ENCODE measurements at places on chromosomes 4 and X.

- DNase-seq, result no peak
Measured at GRCh38 chr4:168683595-168683994, 186.7 kb downstream of the PALLD start.

DNA sequence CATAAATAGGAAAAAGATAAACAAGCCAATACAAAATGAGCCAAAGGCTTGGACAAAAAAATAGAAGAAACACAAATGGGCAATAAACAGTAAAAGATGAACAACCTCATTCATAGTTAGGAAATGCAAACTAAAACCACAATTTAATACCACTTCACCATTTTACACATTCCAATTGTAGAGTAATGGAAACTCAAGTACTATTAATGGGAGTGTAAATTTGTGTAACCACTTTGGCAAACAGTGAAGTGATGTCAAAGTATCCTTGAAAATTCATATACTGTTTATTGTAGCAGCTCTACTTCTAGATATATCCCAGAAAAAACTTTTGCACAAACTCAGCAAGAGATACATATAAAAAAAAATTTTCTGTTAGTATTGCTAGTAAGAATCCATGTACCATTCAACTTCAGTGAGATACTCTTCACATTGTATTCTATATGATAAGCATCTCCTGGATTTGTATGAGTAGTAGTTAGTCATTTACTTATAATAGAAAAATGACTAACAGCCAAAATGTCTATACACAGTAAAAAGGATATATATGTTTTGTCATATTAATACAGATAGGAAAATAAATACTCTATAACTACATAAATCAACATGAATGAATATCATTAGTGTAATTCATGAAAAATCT, 229.8 kb downstream of the DKK2 start:
- no peak for DNase-seq

DNA sequence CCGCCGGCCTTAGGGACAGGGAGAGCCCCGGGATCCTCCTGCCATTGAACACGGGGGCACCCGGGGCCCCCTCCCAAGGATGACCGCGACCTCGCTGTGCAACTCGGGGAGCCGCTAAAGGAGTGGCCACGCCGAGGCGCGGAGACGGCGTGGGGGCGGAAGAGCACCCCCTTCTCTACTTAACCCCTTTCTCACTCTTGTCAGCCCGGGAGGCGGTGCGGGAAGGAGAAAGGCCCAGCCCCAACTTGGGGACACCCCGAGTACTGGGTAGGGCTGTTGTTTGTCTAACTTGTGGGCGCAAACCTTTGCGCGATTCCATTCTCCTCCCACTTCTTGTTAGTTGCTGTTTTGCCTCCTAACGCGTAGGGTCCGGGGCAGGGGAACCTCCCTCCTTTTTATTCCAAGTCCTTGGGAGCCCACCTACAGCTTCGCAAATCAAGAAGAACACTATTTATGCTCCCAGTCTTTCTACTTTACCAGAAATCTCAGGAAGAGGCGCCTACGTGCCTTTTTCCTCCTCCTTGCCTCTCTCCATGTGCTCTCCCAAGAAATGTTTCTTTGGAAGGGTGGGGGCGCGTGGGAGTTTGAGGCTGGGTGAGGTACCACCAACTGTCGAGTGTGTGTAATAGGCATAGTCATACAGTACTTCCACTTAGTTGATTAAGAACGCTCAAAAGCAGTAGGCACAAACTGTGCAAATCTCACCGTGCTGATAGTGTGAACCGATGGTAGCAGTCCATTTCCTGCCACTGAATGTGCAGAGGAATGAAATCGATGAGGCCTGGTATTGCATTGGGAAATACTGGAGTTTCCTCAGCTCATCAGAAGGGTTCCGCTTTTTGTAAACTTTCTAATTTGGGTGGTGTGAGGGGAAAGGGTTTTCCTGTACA, 813 bp downstream of the DIAPH2 start:
- DNase-seq, result peak; percentile 28

DNA sequence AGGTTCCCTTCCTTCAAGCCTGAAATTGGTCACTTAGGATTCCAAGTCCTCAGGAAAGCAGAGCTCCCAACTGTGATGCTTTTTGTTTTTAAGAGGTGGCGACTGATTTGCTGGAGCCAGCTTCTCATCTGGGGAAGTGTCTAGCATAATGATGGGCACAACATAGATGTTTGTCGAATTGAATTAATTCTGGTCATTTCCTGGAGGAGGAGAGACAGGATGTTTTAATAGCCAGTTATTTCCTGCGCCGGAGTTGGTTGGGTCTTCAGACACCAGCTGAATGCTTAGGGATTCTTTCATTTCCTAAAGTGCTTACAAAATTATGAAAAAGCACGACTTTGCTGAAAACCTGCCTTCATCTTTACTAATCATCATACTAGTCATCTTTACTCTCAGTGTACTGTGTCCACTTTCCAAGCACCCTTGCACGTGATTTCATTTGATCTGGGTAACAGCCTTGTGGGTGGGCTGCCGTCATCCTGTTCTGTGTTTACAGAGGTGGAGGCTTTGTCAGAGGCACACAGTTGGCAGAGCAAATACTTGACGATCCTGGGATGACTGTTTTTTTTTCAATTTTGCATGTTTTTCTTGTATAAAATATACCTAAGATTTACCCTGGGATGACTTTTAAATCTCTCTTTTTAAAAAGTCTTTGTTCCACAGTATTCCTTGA, 49.5 kb downstream of the RGS12 start:
- no peak for DNase-seq

DNA sequence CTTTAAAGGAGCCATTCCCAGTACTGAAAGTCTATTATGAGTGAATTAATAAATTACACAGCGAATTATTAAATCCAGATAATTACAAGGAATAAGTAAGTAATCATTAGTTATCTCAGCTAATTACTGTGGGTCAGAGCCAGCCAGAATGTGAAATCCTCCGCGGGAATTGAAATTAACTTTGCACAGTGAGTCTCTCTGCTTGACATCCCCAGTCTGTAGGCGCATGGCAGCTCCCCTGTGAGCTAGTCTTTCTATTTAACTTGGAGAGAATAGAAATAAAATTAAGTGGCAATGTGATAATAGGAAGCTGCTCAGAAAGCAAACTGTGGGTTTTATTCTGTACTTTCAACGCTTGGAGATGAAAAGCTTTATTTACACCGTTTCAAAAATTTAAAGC, 7.2 kb downstream of the POU4F2 start:
- no peak for DNase-seq

Measured in hematopoietic multipotent progenitor cell treated with erythropoietin and hydrocortisone succinate and interleukin-3 and kit ligand, for 8 days (in vitro differentiated cells).